ENCODE measurements at places on chromosomes 2 and 18. TPM values are rescaled to one million over a fixed set of nuclear protein-coding genes. Genes with fewer than 3 reads are reported as not detected.

Gene NAT8
- total RNA-seq = not detected

DNA sequence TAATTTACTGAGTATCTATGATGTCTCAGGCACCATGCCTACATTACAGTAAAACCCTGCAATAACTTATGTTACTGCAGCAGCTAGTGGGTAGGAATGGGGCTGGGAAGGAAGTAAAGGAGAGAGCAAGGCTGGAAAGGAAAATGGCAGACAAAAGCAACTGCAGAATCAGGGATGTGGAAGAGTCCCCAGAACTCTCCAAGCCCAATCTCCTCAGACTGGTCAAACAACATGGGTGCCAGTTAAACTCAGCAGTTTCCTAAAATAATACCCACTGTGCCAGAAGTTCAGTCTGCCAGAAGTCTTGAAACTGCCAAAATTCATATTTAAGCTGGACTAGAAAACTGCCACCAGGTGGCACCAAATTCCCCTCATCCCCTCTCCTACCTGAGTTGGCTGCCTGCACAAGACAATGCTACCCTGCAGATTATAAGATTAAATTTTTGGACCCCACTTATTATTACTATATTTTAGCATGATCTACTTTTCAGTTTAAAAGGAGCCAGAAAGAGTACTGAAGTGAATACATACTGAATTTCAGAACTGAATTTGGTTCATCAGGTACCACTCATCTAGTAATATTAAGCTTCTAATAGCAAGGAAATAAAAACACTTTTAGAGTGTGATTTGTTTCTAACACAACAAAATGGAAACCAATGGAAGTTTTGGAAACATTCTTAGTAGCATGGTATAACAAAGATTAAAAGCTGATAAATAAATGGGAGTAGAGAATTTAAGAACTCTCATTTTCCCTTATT lies 86.8 kb upstream of the DNER start:
- no peak for DNase-seq

DNA sequence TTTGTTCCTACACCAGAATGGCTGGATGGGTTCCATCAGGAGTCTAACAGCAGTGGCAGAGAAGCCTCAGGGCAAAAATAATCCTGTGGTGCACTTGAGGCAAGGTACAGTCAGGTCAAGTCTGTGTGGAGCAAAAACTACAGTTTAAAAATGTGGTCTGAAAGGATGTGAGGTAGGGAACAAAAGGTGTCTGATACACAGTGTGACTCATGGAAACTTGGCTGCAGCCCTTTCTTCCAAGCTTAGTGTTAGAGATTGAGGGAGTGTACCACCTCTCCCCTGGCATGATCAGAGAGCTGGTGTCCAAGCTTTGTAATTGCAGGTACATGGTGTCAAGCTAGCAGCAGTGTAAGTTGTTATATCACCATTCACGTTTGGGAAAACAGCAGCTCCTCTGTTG lies 8.9 kb downstream of the ANKAR start:
- DNase-seq = no peak

DNA sequence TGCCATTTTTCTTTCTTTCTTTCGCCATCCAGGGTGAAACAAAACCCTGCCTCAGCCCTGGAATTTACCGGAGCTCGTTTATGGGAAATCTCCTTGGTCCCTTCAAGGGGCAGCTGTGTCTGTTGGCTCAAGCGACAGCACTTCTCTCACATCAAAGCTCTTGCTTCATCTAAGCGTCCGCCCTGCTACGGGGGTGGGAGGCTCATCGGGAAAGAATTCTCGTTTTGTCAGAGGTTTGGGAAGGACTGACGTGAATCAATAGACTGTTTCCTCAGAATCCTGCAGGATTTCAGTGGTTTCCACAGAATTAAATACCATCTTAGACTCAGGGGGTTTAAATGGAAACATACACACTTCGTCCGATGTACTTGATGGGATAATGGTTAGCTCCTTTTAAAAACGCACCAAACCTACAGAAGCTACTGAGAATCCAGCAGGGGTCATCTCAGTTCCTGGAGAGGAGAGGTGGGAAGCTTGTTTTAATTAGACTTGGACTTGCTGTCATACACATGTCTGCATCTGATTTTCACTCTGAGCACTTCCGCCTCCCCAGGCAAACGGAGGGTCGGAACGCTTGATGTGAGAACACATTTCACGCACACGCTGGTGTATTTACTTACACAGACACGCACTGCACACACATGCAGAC lies 91.6 kb downstream of the ASB1 start:
- no peak for DNase-seq

DNA sequence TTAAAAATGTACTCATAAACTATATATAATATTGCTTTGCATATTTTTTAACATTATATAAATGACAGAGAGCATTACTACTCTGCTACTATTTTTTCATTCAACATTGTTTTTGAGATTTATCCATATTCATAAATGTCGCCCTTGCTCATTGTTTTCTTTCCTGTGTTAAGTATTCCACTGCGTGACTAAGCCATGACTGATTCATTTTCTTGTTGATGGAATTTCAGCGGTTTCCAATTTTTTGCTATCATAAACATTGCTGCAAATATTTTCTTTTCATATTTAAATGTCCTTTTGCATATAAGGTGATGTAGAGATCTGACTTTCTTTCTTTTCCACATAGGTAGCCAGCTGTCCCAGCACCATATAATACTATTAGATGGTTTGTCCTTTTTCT lies 57.6 kb downstream of the SFXN5 start:
- no peak for DNase-seq

DNA sequence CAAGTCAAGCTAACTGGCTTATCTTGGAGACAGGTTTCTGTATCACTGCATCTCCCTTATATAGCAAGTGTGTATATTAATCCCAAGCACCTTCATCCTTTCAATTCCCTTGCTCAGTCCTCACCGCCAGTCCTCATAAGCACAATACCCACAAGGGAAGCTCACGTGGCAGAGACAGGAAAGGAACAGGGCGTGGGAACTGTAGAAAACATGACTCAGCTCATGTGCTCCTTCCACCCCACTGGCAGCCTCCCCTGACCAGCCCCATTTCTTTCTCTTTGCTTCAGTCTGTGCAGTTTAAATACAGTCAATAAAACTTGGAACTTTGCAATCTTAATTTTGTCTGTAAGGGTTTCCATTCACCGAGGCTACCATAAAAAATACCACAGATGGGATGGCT lies 36.5 kb upstream of the CDH19 start:
- no peak for DNase-seq

GRCh38 chr2:231527955-231528635 lies 2.1 kb downstream of the NMUR1 start:
- no peak for DNase-seq

All from urinary bladder (tissue), 4 donors.